ENCODE measurements at places on chromosomes 12 and 14. TPM values are rescaled to one million over a fixed set of nuclear protein-coding genes. Genes with fewer than 3 reads are reported as not detected.
A peak's percentile ranks its signal among the peaks of the same experiment; 100 is the strongest.

PRH2 gene
- polyA plus RNA-seq, result not detected

RIMBP2 gene
- polyA plus RNA-seq, result not detected

GRCh38 chr14:67411820-67412421 is at the start of gene PLEK2:
PLEK2 (minus strand) TSS chr14:67412165; CDS start chr14:67412059, 106 bp downstream.
- no peak for DNase-seq

B4GALNT1 gene
- 1.8 TPM for polyA plus RNA-seq

- DNase-seq, result no peak
Measured at GRCh38 chr14:75504411-75504810, 17.9 kb upstream of the BATF start.

TIMELESS gene
- 3.3 TPM for polyA plus RNA-seq

LHX5 gene
- not detected for polyA plus RNA-seq

GRCh38 chr12:100075598-100075997 is 67.1 kb downstream of the BLTP3B start:
- no peak for DNase-seq

DNA sequence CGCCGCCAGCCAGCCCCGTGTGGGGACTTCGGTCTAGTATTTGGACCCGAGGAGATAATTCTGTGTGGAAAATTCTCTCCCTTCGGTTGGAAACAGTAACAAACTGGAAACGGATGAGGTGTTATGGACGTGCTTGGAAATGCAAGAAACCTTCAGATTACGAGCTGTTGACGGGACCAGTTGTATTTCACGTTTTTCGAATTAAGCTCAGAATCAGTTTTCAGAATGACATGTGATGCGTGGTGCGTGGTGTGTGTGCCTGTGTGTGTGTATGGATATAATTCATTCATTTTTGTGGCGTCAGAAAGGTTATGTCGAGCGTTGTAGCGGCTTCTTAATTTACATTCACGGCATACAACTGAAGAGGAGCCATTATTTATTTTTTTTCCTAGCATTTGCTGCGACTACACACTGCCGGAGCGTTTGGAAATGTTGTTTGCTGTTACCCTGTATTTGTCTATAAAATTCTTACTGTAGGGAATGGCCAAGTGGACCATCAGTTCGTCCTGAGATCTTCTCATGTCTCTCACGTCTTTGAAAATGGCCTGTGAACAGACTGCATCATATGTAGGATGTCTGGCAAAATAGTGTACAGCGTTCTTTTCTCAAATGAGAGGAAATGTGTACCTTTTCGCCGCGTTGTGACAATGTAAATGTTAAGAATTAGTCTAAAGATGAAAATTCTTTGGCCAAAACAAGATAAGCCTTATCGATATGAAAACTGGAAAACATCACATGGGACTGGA is 1.3 kb downstream of the TRAF3 start:
- no peak for DNase-seq

RASAL1 gene
- not detected for polyA plus RNA-seq

DNA sequence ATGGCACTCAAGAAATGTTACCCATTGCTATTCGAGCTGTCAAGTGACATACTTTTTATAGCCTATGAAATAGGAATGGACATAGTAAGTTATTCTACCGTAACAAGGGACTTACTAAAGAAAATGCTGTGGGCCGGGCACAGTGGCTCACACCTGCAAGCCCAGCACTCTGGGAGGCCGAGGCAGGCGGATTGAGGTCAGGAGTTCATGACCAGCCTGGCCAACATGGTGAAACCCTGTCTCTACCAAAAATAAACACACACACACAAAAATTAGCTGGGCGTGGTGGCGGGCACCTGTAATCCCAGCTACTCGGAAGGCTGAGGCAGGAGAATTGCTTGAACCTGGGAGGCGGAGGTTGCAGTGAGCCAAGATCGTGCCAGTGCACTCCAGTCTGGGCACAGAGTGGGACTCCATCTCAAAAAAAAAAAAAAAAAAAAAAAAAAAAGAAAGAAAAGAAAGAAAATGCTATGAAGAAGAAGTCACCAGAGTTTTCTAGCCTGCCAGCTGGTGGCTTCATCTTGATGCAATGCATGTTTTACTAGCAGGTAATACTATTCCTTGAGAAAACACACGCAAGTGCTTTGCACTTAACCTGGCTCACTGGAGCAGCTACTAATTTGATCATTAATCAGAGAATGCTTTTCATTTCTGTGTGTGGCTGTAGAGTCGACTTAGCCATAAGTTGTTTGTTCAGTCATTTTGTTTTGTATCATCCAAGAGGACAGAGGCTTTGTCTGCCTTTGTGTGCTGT is 166.7 kb upstream of the MYL2 start:
- no peak for DNase-seq

DNA sequence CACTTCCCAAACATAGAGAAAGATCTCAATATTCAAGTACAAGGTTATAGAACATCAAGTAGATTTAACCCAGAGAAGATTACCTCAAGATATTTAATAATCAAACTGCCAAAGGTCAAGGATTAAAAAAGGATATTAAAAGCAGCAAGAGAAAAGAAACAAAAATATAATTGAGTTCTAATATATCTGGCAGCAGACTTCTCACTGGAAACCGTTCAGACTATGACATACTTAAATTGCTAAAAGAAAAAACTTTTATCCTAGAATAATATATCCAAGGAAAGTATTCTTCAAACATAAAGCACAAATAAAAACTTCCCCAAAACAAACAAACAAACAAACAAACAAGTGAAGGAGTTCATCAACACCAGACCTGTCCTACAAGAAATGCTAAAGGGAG is 92.4 kb downstream of the FSCB start:
- no peak for DNase-seq

DNA sequence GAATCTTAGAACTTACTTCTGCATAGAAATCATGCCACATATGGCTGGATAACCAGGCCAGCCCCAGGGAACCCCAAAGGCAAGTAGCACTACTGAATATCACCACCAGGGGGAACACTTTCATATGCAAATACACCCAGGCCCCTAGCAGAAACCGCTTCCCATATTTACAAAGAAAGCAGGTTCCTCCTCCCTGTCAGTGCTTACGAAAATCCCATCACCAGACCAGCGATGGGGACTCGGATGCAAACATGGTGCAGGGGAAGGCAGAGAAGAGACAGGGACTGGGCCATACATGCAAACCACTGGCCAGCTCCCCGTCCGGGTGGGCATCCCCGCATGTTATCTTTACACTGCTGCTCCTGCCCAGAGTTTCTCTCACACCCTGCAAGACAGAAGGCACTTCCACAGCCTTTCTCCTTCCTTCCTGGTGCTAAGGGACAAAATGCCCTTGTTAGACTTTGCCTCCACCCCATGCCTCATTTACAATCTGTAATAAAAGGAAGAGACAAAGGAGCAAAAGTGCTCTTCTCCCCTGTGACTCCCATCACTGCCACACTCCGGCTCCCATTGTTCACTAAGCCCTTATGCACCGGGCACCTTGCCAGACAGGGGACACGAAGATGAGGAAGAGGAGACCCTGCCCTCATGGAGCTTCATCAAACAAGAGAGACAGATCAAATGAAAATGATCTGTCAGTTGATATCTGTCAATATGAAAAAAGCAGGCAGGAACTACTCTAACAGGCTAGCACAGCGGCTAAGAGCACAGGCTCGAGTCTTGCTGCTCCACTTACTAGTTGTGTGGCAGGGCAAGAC is 62.3 kb downstream of the PTPN21 start:
- peak; percentile 58 for DNase-seq

IL22 gene
- polyA plus RNA-seq, result not detected

CFAP54 gene
- polyA plus RNA-seq, result 1.2 TPM

GRCh38 chr14:62133776-62134550 is 371.7 kb downstream of the SNAPC1 start:
- no peak for DNase-seq

GRCh38 chr12:11624116-11624515 is 25.4 kb upstream of the ETV6 start:
- no peak for DNase-seq

DNA sequence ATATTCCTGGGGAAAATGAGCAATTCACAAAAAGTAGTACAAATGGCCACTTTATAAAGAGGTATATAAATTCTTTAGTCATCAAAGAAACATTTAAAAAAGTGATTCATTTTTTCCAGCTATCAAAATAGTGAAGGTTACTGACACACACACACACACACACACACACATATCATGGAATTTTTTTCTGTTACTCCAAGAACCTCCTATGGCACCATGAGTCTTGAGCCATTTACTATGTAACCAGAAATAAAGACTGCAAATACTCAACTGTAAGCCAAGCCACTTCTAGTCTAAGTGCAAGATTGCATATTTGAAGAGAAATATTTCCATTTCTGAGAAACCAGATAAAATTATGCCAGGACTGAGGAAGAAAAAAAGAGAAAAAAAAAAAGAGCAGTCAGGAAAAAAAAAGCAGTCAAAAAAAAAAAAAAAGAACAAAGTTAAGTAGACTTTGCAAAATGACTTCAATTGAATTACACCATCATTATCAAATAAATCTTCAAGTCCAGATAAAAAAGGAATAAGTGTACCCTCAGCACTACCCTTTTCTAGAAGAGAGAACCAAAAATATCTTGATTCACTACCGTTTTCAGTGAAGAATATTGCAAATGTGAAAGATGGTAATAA is 275.7 kb downstream of the DAD1 start:
- no peak for DNase-seq

DNA sequence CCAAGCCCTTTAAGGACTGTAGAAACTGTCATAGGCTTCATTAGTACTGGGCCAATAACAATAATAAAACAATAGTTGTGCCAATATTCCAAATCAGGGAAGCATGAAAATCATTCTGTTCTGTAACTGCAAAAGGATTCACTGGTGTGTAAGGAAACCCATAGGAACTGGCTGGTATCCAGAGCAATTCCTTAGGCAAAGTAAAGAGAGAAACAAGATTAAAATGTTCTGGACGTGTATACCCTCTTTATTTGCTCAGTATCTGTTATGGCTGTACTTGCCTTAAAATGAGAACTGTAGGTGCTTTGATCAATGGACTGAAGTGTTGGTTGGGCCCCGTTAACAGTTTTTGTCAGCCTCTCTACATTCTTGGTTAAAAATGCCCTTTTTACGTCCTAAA is 72.4 kb upstream of the STAC3 start:
- no peak for DNase-seq

DNA sequence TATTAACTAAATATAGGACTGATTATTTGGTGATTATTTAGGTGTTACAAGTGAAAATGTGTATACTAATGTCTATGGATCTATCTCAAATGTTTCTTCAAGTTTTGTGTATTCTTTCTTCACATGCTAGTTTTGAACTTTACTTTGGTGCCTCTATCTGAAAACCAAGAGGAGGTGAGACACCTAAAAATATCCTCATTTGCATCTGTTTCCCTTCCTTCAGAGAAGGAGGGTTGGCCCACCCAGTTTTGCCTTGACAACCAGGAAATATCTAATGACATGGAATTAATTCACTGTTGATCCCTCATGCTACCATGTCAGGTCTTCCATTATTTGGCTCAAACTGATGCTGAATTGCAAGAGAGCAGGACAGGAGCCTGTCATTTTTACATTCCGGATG is 500.4 kb downstream of the NELL2 start:
- no peak for DNase-seq

HSPB8 gene
- 34.3 TPM for polyA plus RNA-seq

GALNT16 gene
- 1.6 TPM for polyA plus RNA-seq

- no peak for DNase-seq
Measured at GRCh38 chr14:55399183-55399582, 12.4 kb downstream of the ATG14 start.

LRRK2 gene
- polyA plus RNA-seq, result 2.6 TPM

SIX6 gene
- not detected for polyA plus RNA-seq

- no peak for DNase-seq
Measured at GRCh38 chr12:115774148-115774895, 503.2 kb downstream of the MED13L start.

- DNase-seq, result no peak
Measured at GRCh38 chr14:40345334-40345733, 913.1 kb upstream of the FBXO33 start.

DNA sequence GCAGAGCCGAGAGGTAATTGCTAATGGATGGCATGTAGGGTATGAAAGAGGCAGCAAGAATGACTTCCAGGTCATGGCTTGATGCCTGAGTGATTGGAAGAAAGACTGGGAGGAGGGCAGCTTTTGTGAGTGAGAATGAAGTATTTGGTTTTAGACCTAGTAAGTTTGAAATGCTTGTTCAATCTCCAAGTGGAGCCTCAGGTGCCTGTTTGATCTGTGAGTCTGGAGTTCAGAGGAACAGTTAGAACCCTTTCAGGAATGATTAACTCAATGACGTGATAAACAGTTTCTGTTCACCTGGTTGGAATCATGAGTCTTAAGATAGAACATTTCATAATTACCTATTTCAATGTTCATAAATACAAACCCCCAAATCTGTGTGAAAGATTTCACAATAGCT is 10.4 kb downstream of the KCNJ8 start:
- no peak for DNase-seq

DNA sequence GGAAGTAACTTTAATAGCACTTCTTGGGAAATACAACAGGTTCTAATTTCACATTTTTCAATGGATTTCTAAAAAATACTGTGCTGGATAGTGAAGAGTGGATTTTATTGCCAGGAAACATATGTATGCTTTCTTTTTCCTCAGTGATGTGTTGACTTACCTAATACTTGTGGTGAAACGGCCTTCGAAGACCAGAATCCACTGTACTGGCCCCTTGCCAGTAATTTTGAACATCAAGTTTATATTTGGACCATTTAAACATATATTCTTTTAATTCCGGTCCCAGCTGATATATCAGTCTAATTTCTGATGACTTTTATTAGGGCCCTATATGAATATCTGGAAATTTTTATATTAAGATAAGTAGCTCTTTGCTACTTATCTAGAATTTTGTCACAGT is 1.8 kb downstream of the MSRB3 start:
- no peak for DNase-seq

GRCh38 chr14:101620821-101621785 is 59.8 kb downstream of the DIO3 start:
- DNase-seq, result no peak

DNA sequence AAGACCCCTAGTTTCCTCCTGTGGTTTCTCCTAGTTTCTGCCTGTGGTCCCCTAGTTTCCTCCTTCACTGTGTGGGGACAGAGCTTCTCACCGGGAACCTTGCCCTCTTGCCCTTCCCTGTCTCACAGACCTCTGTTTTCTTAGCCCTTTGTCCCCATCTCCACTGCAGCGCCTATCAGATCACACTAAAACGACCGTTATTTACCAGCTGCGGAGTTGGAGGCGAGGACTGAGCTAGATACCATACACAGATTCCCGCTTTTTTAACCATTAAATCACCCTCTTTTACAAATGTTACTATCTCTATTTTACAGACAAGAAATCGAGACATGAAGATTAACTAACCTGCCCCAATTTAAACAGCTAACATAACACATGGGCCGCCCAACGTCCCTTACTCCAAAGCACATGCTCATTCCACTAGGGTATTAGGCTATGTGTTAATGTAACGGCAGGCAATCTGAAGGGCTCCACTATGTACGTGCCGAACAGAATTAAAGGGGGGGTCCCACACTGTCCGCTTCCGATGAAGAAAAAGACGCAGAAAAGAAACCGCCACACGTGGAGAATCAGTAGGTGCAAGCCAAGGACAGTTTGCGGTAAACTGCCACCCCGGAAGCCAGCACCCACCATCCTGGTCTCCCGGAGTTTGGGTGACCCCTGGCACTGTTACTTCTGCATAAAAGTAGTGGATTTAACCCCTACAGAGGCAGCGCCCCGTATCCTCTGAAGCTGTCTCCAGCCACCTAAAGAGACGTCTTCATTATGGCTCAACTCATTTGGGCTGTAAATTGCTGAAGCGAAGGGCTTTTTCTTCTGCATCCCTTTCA is 1.9 kb upstream of the FKBP4 start:
- no peak for DNase-seq

All from AG04450 (cell line).